ENCODE measurements at places on chromosomes 7 and 10.

DNA sequence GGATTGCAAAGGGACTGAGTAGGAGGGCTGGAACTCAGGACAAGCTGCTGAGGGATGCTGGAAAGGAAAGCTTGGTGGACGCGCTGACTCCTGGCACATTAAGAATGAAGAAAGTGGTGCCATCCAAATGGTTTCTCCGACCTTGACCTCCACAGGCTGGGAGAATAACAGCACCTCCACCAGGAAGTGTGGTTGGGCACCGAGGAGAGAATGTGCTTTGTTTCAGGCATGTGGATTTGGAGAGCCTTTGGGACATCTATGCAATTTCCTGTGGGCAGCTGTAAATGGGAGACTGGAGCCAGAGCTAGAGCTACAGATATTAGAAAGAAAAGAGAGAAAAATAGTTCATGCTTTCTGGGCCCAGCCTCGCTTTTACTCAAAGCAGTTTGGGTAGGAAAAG, 29.8 kb upstream of the HABP2 start:
- DNase-seq = no peak

- no peak for DNase-seq
Observed at GRCh38 chr7:4931943-4932342, 27.0 kb downstream of the MMD2 start.

GRCh38 chr7:130560972-130561371, 69.1 kb downstream of the MEST start:
- peak; percentile 63 for DNase-seq

GRCh38 chr10:101061624-101062231, at the start of gene KAZALD1:
KAZALD1 (plus strand) TSS chr10:101061989; CDS start chr10:101062593, 604 bp downstream.
- peak; percentile 62 for DNase-seq

GRCh38 chr10:85638797-85639196, 727.8 kb downstream of the GRID1 start:
- no peak for DNase-seq

- no peak for DNase-seq
Observed at GRCh38 chr7:94231305-94231704, 163.4 kb upstream of the COL1A2 start.

DNA sequence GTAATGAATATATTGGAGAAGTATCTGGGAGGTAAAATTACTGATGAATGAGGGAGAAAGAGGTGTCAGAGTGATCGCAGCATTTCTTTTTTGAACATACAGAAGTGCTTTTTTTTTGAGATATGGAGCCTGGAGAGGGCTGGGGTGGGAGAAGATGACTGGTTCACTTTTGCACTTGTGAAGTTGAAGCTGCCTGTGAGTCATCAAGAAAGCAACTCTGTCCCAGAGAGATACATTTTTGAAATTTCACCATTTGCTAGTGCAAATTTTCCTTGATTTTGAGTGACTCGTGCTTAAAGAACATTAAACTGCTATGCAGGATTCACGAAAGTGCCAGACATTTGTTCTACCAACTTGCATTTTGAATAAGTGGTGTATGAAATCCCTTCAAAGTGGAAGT, 81.8 kb downstream of the ADRA2A start:
- no peak for DNase-seq

DNA sequence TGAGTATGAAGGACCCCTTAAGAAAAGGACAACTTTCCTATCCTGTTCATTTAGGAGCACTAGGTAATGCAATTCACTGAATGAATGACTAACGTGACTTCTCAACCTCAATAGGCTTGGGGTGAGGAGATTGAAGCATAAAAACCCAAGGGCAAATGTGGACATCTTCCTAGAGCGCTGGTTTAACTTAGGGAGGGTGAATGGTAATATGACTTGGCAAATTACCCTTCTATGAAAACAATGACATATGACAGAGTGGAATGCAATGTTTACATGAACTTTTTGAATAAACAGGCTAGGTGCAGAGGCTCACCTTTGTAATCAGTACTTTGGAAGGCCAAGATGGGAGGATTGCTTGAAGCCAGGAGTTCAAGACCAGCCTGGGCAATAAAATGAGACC, 83.9 kb upstream of the ANK3 start:
- no peak for DNase-seq

DNA sequence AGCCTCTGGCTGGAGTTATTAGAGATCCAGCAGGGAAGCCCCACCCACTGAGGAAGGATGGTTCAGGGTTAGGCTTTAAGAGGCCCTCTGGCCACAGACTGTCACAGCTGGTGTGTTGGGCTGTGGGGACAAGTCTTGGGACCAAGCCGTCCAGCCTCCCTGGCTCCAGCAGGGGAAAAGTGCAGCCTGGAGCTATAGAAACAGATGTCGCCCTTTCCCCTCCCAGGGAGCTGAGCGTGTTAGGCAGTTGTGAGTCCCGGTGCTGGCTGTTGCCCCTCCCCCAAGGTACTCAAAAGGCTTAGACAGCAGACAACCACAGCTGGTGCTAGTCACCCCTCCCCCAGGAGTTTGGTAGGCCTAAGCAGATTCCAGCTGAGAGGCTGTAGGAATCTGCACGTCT, 143.4 kb downstream of the TMEM168 start:
- no peak for DNase-seq

GRCh38 chr7:30312178-30312577, 27.8 kb downstream of the ZNRF2 start:
- DNase-seq = no peak

GRCh38 chr7:77473229-77474005, 57.3 kb upstream of the GSAP start:
- DNase-seq = peak; percentile 14

DNA sequence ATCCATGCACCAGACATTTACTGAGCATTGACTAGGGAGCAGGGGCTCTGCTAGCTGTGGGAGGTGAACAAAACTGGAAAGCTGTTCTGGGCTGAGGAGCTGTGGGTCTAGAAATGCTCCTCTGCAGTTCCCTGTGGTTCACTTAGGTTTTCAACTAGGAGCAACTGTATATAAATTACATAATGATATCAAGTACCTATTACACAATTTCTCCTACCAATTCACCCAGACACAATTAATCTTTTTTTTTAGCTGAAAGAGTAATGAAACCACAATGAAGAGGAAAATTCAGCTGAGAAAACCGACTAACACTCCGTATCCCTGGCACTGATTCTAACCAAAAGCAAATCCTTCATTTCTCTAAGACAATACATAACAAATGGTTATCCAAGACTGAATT, 39.4 kb downstream of the COL28A1 start:
- DNase-seq = no peak

DNA sequence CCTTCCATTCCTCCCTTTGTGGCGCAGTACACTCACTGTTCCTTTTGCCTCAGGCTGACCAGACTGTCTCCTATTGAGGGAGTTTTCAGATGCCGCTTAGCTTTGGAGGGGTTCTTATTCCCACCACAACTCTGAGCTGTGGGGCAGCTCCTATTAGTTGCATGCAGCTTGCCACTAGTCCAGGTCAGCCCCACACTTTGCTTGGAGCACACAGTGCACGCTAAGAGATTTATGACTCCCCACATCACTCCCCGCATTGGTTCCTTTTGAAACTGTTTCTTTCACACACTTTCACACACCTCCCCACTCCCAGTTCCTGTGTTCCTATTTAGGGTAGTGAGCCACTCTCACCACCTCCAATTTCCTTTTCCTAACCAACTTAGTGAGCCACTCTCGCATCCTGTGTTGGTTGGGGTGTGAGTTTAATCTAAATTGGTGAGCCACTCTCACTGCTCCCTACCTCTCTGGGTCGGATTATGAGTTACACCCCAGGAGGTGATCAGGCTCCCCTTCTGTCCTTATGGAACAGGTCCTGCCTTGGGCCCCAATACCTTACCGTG, 10.4 kb upstream of the ZNF485 start:
- DNase-seq = peak; percentile 73

GRCh38 chr7:132488634-132489302, 87.5 kb downstream of the PLXNA4 start:
- DNase-seq = no peak

DNA sequence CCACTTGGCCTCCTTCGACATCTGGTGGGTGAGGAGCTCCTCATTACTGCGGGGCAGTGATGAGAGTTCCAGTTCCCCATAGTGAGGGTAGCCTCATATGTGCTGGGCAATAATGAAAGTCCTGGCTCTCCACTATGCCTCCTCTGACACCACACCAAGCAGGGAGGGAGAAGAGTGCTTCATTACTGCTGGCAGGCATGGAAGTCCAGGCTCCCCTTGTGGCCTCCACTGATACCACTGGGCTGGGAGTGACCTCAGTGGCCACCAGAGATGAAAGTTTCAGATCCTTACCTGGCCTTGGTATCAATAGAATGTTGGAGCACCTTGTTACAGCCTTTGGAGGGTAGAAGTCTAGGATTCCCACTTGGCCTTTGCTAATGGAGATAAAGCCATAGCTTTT, 6.5 kb downstream of the DUS4L start:
- DNase-seq = peak; percentile 43

GRCh38 chr7:49878089-49878488, 104.7 kb downstream of the VWC2 start:
- no peak for DNase-seq

GRCh38 chr7:111863269-111863668, 301.0 kb upstream of the IMMP2L start:
- no peak for DNase-seq

- DNase-seq = no peak
Observed at GRCh38 chr10:104127411-104127810, 5.4 kb downstream of the SFR1 start.

DNA sequence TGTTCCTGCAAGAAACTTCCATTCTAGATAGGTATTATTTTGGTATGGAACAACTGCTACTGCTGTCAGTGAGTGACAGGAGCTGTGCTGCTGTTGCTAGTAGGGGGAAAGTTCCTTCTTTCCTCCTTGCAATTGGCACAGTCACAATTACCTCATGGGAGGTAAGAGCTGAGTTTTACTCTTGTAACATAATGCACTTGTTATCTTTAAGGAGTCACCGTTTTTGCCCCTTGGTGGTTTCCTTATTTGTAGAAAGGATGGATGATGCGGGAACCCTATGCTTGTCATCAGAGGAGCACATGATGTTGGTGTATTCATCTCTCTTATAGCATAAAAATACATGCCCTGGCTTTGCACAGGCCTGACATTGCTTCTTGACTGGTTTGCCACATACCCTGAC, 234.7 kb upstream of the NPY start:
- DNase-seq = no peak

DNA sequence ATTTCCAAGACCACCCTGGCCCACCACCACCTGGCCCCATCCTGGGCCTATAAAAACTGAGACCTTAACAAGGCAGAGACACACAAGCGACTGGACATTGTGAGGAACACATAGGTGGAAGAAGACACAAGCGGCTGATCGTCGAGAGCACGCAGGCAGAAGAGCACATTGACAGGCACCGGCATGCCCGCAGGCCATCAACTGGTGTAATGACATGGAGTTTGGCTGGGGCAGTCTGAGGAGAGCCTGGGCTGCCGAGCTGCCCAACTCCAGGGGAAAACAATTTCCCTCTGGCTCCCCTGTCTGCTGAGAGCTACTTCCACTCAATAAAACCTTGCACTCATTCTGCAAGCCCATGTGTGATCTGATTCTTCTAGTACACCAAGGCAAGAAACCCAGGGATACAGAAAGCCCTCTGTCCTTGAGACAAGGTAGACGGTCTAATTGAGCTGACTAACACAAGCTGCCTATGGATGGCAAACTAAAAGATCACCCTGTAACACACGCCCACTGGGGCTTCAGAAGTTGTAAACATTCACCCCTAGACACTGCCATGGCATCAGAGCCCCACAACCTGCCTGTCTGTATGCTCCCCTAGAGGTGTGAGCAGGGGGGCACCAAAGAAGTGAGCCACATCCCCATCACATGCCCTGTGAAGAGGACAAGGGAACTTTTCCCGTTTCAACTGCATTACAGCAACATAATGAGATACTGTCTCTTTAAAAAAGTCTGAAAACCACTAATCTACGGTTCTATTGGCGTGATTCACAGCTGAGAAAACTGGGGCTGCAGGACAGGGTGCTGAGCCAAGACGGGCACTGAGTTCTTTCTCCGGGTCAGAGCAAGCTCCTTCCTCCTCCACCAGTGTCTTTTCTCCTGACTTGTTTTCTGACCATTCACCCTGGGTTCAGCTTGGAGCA, 18.5 kb upstream of the TNS3 start:
- no peak for DNase-seq

DNA sequence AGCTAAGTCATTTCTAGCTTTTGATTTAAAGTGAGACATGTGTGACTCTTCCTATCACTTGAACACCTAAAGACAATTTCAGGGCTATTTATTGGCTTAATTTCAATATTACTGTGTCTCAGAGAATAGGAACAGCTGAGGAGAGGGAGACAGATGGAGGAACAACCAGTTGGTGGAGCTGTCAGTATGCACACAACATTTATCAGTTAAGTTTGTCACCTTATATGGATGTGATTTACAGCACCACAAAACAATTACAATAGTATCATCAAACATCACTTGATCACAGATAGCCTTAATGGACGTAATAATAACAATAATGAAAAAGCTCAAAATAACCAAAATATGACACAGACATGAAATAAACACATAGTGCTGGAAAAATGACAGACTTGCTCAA, 129.6 kb downstream of the NPSR1 start:
- DNase-seq = no peak

DNA sequence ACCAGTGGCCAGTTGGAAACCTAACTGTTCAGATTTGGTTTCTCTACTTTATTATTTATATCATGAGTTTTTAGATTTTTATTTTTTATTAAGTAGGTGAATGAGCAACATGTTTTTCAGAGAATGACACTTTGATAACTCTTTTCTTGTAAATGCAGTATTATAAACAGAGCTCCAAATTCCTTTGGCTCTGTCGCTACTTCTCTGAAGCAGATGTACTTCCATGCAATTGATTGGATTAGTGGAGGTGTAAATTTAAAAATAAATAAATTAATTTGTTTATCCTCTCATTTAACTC, 34.3 kb upstream of the ICA1 start:
- no peak for DNase-seq

DNA sequence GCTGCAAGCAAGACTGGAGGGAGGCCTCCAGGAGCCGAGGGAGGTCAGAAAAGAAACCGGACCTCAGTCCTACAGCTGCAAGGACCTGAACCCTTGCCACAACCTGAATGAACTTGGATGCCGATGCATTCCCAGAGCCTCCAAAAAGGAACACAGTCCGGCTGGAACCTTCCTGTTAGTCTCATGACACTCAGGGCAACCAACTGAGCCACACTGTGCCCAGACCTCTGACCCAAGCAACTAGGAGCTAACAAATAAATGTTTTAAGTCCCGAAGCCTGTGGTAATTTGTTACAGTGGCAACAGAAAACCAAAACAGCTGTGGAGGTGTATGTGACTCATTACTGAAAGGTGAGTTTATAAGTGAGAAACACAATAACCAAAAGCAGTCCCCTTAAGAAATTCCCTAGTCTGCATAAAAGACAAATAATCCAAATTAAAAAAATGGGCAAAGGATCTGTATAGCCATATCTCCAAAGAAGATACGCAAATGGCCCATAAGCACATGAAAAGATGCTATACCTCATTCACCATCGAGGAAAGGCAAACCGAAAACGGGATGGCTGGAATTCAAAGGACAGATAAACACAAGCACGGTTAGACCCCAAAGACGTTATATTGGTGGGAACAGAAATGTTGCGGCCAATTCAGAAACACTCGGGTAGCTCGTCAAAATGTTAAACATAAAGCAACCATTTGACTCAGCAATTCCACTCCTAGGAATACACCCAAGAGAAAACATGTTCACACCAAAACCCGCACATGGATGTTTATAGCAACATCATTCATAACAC, 24.8 kb downstream of the GNA12 start:
- DNase-seq = no peak

All from activated CD4-positive, alpha-beta T cell treated with anti-CD3 and anti-CD28 coated beads, Interleukin-2, amount 10 ng/mL, durations not matched to agents 24 days and 14 days (primary cell).